ENCODE measurements at places on chromosomes 13 and 19.

DNA sequence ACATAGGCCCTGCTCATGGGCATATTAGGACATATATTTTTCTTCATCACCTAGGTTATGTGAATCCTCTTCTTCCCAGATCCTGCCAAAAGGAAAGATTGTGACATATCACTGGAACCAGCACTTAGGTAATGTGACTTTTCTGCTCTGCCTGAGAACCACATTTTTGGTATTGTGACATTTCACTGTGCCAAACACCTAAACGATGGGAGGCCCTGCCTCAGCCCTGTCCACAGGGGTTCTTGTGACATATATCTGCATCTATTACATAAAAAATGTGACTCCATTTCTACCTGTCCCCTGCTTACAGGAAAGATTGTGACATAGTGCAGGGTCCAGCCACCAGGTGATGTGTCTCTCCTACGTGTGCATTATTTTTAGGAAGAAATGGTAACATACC lies 18.5 kb upstream of the ZNF730 start:
- DNase-seq: no peak

- DNase-seq: no peak
Observed at GRCh38 chr13:23557043-23557442, 13.2 kb upstream of the TNFRSF19 start.

DNA sequence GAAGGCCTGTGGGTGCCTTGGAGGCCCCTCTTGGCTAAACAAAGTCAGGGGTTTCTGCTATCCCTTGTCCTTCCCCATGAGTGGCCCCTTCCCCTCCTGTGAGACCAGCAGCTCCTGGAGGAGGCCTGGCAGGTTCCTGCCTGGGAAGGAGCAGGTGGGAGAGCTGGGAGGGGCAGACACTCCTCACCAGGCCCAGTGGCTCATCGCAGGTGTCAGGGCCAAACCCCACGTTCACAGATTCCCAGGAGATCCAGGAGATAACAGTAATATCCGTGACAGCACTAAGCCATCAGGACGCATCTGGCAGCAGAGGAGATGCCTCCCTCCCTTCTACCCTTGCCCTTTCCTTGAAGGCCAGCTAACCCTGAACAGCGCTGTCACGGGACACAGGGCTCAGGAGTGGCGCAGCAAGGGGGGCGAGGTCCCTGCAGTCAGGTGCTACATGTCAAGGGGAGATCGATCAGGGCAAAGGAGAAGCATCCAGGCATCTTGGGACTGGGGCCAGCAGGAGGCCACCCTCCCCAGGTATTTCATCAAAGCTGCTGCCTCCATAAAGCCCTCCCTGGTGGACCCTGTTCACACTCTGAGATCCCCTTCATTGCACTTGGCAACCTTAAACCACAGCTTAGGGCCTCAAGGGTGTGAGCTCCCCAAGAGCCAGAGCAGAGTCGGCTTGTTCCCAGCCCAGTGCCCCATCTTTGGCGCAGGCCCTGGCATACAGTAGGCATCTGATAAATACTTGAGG lies 4.8 kb downstream of the CEBPA start:
- DNase-seq: peak; percentile 34

DNA sequence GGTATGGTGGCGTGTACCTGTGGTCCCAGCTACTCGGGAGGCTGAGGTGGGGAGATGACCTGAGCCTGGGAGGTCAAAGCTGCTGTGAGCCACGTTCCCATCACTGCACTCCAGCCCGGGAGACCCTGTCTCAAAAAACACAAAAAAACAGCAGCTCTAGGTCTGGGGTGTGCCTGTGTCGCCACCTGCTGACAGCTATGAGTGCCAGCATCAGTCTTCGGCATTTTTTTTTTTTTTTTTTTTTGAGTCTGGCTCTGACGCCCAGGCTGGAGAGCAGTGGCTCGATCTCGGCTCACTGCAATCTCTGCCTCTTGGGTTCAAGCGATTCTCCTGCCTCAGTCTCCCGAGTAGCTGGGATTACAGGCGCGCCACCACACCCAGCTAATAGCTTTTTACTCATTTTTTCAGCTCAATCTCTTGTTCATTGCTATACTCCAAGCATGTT lies 10.1 kb downstream of the AP2S1 start:
- DNase-seq: no peak

DNA sequence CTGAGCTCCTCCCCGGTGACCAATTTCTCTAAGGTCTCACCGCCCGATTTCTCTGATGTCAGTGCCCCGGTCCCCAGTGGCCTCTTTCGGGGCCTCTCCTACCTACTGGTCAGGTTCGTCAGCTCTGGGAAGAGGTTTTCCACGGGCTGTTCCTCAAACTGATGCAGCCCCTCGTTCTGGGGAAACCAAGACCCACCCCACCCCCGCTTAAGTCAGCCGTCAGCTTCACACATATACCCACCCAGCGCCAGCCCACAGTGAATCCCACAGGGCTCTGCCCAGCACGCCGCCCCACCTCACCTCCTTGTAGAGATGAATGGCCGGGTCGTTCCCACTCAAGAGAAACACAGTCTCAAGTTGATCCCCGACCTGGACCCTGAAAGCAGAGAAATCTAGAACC lies 3.4 kb downstream of the KPTN start:
- DNase-seq: no peak
